ENCODE measurements at places on chromosomes 11 and 22. TPM values are rescaled to one million over a fixed set of nuclear protein-coding genes. Genes with fewer than 3 reads are reported as not detected.

DNA sequence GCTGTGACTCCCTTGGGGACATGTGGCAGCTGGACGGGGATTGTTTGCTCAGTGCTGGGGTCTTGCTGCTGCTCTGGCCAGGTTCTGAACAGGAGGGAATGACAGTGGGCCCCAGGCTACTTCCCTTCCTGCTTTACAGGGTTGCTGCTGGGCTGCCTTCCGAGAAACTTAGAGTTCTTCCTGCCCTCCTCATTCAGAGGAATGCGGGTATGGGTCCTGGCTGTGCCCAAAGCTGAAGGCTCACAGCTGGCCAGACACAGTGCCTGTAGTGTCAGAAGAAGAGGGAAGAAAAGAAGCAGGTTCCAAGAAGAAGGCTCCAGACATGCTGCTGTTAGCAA is 108.3 kb upstream of the PARVA start:
- peaks cover 5% of the 10 kb centered on the region for H3K27me3 ChIP-seq
- no peaks in the 10 kb centered on the region for H3K36me3 ChIP-seq
- H3K27ac ChIP-seq: no peak overlapping the region
- H3K4me3 ChIP-seq: no peak overlapping the region
- peaks cover 11% of the 10 kb centered on the region for H3K4me1 ChIP-seq

DNA sequence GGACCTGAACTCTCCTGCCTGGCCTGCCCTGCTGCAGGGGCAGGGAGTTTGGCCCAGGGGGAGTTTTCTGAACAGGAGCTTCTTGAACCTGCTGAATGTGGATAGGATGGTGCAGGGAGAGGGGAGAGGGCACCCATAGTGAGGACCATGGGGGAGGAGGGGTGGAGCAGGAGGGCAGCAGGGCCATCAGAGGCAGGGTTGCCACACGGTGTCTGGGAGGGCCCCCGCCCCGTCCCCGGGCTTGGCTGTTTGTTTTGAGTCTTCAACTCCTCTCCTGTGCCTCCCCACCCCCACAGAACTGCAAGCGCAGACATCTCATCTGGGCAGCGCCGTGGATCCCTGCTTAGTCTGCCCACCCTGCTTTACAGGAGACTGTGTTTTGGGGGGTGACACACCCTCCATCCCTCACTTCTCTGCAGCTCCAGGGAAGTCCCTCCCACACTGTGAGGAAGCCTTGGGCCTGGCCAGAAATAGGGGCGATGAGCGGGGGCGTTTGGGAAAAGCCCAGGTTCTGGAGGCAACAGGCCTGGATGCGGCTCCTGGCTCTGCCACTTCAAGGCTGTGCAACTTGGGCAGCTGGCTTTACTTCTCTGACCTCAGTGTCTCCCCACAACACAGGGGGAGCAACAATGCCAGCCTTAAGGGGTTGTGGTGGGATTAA is 14.4 kb downstream of the NFAM1 start:
- no peaks in the 10 kb centered on the region for H3K27me3 ChIP-seq
- no peak for DNase-seq
- no peak overlapping the region for H3K27ac ChIP-seq
- no peaks in the 10 kb centered on the region for H3K36me3 ChIP-seq
- H3K4me1 ChIP-seq: no peaks in the 10 kb centered on the region

DNA sequence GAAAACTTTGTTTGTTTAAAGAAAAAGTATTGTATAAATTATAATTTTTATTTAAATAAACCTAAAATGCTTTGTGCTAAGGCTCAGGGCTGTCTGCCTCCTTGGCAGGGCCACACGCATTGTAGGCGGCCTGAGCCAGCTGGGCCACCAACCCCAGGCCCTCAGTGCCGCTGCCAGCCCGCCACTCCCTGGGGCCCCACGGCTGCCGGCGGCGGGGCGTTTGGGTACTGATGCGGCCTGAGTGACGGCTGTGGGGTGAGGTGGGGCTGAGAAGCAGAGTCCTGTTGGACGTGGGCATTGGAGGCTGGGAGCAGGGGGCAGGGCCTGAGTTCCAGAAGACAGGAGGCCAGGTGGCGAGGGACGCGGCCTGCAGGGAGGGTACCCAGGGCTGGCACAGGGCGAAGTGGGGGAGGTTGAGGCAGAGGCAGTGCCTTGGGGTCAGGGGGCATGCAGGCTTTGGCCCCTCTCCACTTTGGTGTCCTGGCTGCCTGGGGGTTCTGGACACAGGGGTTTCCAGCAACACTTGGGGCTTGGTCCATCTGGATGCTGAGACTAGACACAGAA is 58.3 kb downstream of the CERK start:
- no peak overlapping the region for H3K4me3 ChIP-seq
- no peaks in the 10 kb centered on the region for H3K27me3 ChIP-seq
- no peaks in the 10 kb centered on the region for H3K36me3 ChIP-seq
- peaks cover 17% of the 10 kb centered on the region for H3K4me1 ChIP-seq
- no peak for DNase-seq
- no peak overlapping the region for H3K27ac ChIP-seq

GRCh38 chr11:26914968-26915367 is 78.9 kb upstream of the FIBIN start:
- no peak overlapping the region for H3K4me3 ChIP-seq
- H3K27ac ChIP-seq: no peak overlapping the region
- DNase-seq: no peak

DNA sequence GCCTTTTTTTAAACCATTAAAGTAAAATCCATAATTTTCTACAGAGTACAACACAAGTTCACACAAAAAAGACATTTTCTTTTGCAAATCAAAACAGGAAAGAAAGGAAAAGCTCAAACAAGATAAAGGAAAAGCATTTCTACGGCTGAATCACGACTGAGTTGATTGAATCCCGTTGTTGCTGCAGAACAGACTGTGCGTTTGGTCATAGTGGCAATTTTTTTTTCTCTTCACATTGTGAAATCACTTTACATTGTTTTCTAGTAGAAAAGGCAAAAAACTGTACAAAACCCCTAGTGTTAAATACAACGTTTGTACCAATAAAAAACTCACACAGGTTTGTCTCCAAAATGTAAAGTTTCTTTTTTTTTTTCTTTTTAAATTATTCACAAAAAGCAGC is 17.3 kb upstream of the RAPSN start:
- H3K27me3 ChIP-seq: no peaks in the 10 kb centered on the region
- no peak overlapping the region for H3K4me3 ChIP-seq
- DNase-seq: no peak
- peaks cover 10% of the 10 kb centered on the region for H3K4me1 ChIP-seq

DNA sequence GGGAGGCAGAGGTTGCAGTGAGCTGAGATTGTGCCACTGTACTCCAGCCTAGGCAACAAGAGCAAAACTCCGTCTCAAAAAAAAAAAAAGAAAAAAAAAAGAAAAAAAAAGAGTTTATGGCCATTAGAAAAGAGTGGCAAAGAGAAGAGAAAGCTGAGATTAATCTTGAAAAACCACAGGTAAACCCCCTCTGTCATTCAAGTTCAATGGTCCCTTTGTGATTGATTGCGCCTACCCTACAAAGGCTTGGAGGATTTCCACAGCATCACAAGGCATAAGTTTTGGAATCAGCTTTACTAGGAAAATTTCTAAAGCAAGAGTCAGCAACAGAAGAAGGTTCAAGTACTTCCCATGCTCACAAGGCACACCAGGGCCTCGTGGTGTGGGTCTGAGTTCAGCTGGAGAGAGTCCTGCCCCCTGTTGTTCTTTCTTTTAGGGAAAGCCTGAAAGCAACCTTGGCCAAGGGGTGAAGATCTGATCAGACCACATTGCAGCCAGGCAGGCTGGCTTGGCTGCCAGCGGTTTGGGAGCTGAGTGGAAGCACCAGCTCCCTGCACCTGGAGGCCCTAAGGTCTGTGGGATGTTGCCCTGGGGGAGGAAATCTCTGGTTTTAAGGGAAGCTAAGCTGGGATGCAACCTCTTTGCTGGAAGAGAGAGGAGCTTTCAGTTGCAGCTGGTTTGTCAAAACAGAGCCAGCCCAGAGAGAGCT is 41.8 kb downstream of the SLN start:
- no peaks in the 10 kb centered on the region for H3K4me1 ChIP-seq
- H3K4me3 ChIP-seq: no peak overlapping the region
- H3K27ac ChIP-seq: no peak overlapping the region
- no peak for DNase-seq
- peaks cover 19% of the 10 kb centered on the region for H3K27me3 ChIP-seq

- no peaks in the 10 kb centered on the region for H3K36me3 ChIP-seq
- no peaks in the 10 kb centered on the region for H3K4me1 ChIP-seq
- no peak overlapping the region for H3K4me3 ChIP-seq
These were observed 48.4 kb upstream of the ARHGAP42 start for GRCh38 chr11:100638648-100639047.

DNA sequence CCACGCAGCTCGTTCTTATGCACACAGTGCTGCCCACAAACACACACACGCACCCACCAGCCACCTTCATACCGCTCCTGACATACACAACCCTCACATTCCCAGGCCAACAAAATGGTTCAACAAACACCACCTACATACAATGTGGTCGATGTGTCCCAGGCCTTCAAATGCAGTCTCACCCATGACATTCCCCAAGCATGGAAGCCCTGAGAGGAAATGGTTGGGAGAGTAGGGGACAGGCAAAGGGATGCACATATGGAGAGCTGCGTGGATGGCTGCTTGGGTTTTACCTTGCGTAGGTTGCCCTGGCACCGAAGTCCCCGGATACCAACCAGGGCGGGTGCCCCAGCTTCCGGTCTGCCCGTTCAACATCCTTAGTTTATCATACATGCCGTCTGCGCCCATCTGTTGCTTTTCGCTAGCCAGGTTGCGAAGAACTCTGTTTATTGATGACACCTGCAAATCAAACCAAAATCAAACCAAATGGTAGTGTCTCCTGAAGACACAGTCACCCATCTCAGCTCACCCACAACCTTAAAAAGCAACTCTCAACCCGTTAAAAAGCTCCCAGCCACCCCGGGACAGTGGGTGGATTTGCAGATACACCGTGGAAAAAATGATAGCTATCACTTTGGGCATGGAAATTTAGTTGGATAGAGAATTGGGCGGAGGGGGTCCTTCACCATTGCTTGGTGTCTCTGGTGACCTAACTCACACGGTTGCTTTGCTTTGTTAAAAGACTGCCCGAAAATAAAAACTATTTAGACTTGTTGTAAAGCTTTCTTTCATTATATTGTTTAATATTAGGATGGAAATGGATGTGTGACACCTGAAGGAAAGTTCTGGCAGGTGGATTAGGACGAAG is 10.5 kb downstream of the PAX6 start:
- peak; percentile 17 for DNase-seq
- H3K4me1 ChIP-seq: peaks cover 63% of the 10 kb centered on the region
- H3K4me3 ChIP-seq: peak overlapping the region; percentile 35
- H3K27me3 ChIP-seq: peaks cover 89% of the 10 kb centered on the region
- peak overlapping the region; percentile 1 for H3K27ac ChIP-seq

KRTAP5-1 gene
- not detected for total RNA-seq

MUC6 gene
- total RNA-seq: not detected

ABTB2 gene
- 5.6 TPM for total RNA-seq

KRTAP5-11 gene
- total RNA-seq: not detected

Measured in activated T-cell treated with anti-CD3 and anti-CD28 coated beads, Interleukin-2, amount 50 U/mL, for 72 hours (primary cell).